ENCODE measurements at places on chromosomes 2 and 18. TPM values are rescaled to one million over a fixed set of nuclear protein-coding genes. Genes with fewer than 3 reads are reported as not detected.
A peak's percentile ranks its signal among the peaks of the same experiment; 100 is the strongest.

C1QL2 gene
- not detected for total RNA-seq

- ATAC-seq: peak; percentile 40
Observed at GRCh38 chr2:179049546-179050311, at the start of gene CCDC141. Gene CCDC141, minus strand, starts transcription at chr2:179050137. Its CDS starts 196 bp downstream, at chr2:179049941.

- no peak for ATAC-seq
Observed at GRCh38 chr18:11566236-11566965, 43.0 kb upstream of the SLC35G4 start.

- no peak for ATAC-seq
Observed at GRCh38 chr2:232898592-232899543, 28.8 kb downstream of the SNORC start.

GRCh38 chr2:109057686-109058085 lies 68.7 kb upstream of the EDAR start:
- ATAC-seq: peak; percentile 38

DNA sequence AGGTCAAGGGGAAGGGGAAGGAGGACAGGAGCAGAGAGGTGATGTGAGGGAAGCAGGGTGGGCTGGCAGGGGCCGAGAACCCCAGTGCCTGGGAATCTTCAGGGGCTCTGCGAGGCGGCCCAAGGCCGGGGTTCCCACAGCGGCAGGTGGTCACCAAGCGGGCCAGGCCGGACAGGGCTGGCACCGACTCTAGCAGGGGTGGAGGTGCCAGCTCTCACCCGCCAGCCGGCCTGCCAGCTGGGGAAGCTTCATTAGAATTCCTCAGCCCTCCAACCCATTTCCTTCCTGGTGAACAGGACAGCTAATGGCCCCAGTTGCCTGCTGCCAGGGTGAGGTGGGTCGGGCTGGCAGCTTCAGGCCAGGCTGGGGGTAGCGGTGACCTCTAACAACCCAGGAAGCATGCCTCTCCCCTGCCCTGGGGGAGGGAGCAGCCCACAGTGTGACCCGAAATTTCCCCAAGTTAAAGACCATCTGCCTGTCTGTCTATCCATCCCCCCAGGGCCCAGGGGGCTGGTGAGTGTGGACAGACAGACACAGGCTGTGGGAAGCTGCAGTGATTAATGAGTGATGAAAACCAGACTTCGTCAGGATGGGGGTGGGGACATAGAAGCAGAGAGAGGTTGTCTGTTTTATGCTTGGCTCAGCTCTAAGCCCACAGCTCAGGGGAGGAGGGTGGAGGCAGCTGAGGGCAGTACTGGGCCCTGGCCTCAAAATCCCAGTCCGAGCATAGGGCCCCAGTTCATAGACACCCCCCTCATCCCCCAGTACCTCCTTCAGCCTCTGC lies 144.1 kb downstream of the ZFP36L2 start:
- ATAC-seq: no peak

- no peak for ATAC-seq
Observed at GRCh38 chr2:212991120-212991519, 160.3 kb downstream of the IKZF2 start.

GLB1L gene
- total RNA-seq: 2.8 TPM

- no peak for ATAC-seq
Observed at GRCh38 chr2:25620077-25620476, 53.3 kb downstream of the DTNB start.

- no peak for ATAC-seq
Observed at GRCh38 chr18:10736984-10737383, 211.2 kb downstream of the NAPG start.

CAPN13 gene
- total RNA-seq: not detected

MROH2A gene
- total RNA-seq: not detected

DNA sequence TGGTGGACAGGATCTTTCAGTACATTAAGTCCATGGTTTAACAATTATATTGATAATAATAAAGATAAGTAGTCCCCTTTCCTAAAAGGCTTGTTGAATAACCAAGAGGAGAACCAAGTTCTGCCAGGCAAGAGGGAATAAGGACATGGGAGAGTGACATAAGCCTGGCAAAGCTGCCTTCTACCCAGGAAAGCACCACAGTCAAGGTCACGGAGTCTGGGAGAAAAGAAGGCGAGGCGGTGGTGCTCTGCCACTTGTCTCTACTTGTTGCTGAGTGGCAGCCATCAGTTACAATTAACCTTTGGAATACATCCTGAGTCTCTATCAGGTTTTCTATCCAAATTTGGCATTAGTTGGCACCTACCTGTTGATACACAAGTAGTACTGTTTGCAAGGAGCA lies 101.7 kb upstream of the GATA6 start:
- no peak for ATAC-seq

MTCL1 gene
- total RNA-seq: 0.95 TPM

- ATAC-seq: no peak
Observed at GRCh38 chr2:232632904-232633412, 446 bp upstream of the EFHD1 start.

TANK gene
- 114 TPM for total RNA-seq

- peak; percentile 44 for ATAC-seq
Observed at GRCh38 chr2:236177604-236177966, 9.4 kb upstream of the GBX2 start.

CIDEA gene
- not detected for total RNA-seq

PARD6G gene
- 0.98 TPM for total RNA-seq

LRRTM1 gene
- total RNA-seq: not detected

DAW1 gene
- total RNA-seq: not detected

- ATAC-seq: no peak
Observed at GRCh38 chr2:201984800-201985525, 48.7 kb upstream of the FZD7 start.

DNA sequence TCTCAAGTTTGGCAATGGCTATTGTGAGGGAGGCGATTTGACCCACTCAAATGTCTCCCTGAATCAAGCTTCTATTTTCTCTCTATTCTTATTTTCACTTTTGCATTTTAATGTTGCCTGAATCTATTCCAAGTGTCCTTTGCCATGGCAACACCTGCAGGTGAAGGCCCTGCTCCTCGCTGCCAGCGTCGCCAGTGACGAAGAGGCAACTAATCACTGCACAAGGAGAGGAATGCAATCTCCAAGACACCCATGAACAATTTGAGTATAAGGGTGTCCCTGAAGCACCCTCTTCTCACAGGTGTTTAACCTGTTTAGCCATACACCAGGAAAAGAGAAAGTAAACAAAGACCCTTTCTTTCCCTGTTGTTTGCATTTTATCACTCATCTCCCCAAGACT lies 165.6 kb upstream of the VRK2 start:
- no peak for ATAC-seq

ITGB6 gene
- not detected for total RNA-seq

DNA sequence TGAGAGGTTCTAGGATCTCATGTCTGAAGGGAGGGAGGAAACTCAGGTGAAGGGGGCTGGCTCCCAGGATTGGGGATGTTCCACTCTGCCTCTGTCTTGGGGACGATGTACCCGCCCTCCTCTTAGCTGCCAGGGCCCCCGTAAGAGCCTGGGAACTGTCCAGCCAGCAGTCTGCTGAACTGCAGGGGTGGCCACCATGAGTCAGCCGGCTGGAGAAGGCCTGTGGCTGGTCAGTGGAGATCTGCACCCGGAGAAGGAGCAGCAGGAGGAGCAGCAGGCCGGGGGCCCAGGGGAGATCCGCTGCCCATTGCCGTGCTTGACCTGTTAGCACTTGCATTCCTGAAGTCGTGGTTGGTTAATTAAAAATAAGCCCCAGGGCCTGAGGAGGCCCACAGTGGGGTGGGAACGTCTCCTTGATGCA lies 180.3 kb downstream of the TFCP2L1 start:
- ATAC-seq: no peak

- no peak for ATAC-seq
Observed at GRCh38 chr2:231780123-231780908, 766 bp downstream of the PDE6D start.

DNA sequence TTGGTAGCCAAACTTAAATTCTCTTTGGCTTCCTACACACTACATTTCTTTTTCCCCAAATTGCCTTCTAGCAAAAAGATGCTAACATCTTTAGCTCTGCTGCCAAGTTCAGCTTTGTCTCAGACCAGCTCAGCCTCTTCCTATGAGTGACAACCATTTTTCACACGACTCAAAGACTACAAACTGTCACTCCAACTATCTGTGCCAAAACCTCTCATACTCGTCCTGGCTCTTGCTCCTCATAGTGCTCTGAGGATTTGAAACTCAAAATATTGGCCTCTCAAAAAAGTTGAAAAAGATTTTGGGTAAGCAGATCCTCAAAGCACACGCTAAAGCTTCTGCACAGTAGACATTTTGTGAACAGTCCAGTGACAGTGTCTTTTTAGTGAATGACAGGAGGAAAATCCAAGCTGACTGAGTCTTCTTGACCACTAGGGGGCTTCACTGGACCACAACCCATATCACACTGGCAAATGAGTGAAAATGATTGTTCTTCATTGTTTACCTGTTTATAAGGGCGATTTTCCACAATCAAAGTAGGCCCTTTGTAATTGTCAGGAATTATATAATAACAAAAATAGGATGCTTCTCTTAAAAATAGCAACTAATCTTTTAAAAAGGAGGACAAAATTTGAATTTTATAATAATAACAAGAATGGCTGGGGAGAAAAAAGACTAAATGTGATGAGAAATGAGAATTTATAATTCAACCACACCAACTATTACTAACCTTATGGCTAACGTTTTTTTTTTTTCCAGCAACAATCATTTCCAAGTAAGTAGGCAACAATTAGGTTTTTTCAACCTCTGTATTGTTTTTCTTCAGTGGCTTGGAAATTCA lies 85.5 kb upstream of the PGAP1 start:
- ATAC-seq: peak; percentile 47

DNA sequence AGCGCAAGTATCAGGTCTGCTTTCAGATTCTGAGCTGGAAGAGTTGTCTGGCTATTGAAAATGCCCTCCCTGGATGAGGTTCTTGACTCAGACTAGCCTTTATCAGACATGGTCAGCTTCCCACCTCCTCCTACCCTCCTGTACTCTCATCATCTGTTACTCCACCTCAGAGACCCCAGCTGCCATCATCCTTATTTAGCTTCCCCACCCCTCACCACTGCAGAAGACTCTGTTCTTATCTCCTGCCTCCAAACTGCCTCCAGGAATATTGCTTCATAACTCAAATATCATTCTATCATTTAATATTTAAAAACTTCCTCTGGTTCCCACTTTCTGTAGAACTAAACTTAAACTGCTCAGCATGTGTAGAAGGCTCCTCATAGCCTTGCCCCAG lies 31.1 kb upstream of the PPP3R1 start:
- no peak for ATAC-seq

DNA sequence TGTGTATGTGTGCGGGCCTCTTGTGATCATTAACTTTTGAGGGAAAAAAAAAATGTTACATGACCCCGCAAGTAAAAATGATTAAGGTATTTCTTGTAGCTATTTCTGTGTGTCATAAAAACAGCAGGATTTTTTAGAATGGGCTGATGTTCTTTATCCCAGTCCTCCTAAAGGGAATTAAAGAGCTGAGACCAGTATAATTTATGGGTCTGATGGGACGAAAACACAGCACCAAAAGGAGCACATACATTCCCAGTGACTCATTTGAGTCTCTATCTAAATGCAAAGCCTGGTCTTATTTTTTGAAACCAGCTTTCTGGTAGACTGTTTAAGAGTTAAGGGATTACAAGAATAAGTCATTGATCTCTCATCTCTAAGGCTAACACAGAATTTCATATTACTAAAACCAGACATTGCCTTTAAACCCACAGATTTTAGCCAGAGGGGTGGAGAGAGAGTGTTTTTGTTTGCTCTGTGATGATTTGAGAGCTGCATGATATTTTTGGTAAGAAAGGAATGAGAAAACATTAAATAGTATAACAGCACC lies 342.3 kb upstream of the EPHA4 start:
- ATAC-seq: no peak

NYAP2 gene
- total RNA-seq: 0.19 TPM

- no peak for ATAC-seq
Observed at GRCh38 chr2:126686841-126687485, 31.0 kb downstream of the GYPC start.

- no peak for ATAC-seq
Observed at GRCh38 chr2:180990794-180991193, 10.4 kb downstream of the UBE2E3 start.

- no peak for ATAC-seq
Observed at GRCh38 chr2:121910139-121910538, 154.7 kb downstream of the TSN start.

EIF5B gene
- 77.8 TPM for total RNA-seq

GRCh38 chr2:189763908-189764661 lies 1.5 kb upstream of the OSGEPL1 start:
- no peak for ATAC-seq

WDCP gene
- 25.0 TPM for total RNA-seq

- ATAC-seq: no peak
Observed at GRCh38 chr2:38765149-38765548, 12.9 kb upstream of the GEMIN6 start.

CDCA7 gene
- total RNA-seq: 15.4 TPM

ATG9A gene
- total RNA-seq: 46.6 TPM

RRM2 gene
- total RNA-seq: 515 TPM

DNA sequence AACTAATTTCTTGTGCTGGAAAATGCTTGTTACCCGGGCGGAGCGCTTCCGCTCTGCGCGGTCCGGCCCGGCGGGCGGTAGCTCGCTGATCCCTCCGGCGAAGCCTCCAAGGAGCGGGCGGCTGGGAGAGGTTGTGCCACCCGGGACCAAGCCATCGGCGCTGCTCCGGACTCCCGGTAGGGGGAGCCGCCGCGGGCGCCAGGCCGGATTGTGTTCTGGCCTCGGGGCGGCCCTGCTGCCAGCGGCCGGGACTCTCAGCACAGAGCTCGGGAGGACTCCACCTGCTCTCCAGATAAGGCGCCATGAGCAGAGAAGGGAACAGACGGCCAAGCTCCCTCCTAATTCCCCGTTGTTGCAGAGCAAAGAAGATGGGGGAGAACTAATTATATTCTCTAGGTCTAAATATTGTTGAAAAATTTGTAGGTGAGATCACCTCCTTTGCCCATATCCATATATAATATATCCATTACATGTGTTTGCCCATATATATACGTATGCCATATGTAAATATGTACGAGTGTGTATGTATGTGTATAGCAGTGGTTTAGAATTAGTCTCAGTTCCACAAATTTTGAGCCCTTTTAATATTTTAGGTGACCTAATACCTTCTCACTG lies 13.8 kb upstream of the SATB2 start:
- ATAC-seq: peak; percentile 56

CDKL4 gene
- 0.35 TPM for total RNA-seq

- ATAC-seq: peak; percentile 69
Observed at GRCh38 chr2:185738679-185739472, at the start of gene FSIP2. Gene FSIP2, plus strand, starts transcription at chr2:185738804. Its CDS starts 91 bp downstream, at chr2:185738895.

SIGLEC15 gene
- not detected for total RNA-seq

DNA sequence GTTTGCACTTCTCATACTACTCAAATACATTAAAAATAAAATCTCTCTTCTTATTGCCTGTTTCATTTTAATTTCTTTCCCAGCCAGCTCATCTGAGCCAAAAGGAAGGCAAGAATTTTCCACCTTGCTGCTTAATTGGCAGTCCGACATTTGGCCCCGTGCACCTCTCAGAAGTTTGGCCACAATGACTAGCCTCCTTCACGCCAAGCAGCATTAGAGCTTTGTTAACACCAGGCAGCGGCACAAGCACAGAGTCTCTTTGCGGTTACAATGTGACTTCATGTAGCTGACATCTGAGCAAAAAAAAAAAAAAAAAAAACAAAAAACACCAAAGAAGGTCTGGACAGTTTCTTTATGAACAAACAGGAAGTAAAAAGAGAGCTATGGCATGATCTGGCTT lies 248.9 kb downstream of the OSR1 start:
- ATAC-seq: no peak
